ENCODE measurements at places on chromosomes 7 and 10.

DNA sequence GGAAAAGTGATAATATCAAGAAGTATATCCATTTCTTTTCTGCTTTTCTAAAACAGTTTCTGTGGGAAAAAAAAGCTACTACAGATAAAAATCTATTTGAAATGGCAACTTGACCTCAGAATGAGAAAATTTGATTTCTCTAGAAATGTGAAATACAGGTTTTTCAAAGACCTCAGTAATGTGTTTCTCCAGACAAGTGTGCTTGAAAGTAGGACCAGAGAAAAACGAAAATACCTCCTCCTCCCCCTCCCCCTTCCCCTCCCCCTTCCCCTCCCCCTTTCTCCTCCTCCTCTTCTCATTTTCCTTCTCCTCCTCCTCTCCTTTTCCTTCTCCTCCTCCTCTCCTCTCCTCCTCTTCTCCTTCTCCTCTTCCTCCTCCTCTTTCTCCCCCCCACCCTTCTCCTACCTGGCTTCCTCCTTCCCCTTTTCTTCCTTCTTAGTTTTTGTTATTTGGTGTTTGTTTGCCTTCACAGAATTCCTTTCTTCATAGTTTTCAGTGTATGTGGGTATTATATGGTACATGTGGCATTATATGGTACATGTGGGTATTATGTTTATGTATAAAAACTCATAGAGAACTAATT, 179.4 kb downstream of the CDK14 start:
- DNase-seq = no peak

DNA sequence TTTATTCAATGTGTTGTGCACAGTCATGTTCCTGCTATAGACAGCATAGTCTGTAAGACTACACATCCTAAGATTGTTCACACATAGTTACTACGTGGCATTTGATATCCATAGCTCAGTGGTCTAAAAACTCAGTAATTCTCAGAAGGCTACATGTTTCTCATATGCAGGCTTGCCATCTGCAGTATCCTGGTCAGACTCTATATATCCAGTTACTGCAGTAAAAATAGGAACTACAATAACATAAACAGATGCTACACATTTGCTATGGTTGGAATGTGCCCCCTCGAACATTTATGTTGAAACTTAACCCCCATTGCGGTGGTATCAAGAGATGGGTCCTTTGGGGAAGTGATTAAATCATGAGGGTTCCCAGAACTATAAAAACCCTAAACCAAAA, 1377.8 kb upstream of the LRRTM3 start:
- no peak for DNase-seq

DNA sequence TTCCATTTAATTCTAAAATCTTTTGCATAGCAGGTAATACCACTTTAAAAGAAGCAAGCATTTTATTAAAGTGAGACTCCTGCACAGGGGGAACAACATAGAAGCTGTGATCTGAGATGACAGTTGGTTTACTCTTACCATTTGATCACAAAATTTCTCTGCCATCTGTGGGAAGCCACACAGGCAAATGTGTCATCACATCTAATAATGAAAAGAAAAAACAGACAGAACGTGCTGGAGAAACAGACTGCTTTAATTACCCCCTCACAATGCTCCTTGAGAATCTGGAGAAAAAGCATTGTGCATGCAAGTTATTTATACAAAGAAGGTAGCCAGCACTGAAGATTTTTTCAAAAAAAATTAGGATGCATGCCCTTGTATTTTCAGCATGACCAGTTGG, 165.2 kb upstream of the PTER start:
- no peak for DNase-seq

- peak; percentile 77 for DNase-seq
Observed at GRCh38 chr10:19944911-19945663, 128.9 kb downstream of the PLXDC2 start.

- no peak for DNase-seq
Observed at GRCh38 chr10:38003588-38003987, 6.9 kb upstream of the ZNF33A start.

- DNase-seq = no peak
Observed at GRCh38 chr7:42639930-42640329, 271.9 kb downstream of the C7orf25 start.

DNA sequence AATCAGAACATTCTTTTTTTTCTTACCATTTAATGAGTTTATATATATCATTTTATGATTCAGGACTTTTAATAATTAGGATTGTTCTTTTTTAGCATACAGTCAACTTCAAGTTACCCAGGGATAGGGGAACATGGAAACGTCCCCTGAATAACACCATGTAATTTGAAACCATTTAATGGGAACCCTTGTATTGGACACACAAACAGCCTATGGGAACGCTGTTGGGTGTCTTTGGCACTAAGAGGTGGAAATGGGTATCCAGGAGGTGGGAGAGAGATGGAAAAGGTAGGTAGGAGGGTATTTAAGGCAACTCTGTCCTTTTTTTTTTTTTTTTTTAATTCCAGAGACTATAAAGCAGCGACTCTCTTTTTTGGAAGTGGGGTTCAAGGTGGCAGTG, 2.6 kb downstream of the LUC7L2 start:
- DNase-seq = no peak

DNA sequence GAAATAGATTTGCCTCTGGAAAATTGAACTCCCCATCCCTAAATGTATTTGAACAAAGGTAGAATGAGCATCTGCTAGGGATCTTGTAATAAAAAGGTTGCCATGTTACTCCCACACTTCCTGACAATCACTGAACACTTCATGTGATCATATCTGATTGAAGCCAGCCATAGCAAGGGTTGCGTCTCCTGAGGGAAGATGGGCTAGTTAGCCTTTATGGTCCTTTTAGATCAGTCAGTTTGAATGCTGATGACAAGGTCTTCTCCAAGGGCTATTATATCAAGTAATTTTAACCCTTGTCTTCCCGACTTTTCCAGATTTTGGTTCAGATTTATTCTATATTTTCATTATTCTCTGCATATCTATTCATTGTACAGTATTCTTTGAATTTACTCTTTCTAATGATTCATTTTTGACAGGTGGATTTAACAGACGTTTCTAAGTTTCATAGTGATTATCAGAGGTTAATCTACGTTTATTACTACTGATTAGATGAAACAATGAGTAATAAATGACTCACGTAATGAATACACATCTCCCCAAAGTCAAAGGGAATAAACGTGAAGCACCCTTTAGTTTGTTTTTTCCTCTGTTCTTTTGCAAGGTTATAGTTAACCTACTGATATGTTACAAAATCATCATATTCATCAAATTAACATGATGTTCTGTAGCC, 28.1 kb downstream of the CSGALNACT2 start:
- no peak for DNase-seq

- no peak for DNase-seq
Observed at GRCh38 chr10:133109711-133110110, 22.0 kb downstream of the ADGRA1 start.

DNA sequence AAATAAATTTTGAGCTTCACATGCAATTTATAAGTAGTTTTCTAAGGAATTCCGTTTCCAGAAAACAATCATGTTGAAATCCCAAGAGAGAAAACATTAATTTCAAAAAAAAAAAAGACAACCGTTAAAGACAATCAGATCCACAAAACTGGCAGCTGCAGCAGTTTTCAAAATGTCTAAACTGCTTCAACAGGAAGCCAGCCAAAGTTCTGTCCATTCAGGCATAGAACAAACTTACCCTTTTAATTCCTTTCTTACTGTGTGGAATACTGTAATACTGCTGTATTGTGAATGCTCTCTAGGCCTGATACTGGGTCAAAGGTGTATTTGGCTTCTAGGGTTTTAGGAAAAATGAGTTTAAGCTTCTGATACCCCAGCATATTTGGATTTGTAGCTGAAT, 31.6 kb downstream of the HOXA1 start:
- DNase-seq = no peak

DNA sequence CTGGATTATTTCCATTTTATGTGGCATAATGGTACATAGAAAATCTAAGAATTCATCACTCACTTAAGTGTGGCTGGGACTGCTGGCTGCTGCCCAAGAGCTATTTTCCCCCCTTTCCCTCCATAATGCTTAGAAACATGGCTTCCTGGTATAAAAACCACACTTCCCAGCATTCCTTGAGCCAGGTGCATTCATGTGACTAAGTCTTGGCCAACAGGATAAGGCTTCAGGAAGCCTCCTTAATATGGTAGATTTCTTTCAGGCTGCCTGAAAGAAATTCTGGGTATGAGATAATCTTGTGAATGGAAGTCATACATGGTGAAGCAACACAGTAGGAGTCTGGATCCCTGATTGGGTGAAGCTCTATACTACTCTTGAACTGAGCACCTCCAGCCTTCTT, 178.0 kb downstream of the JAZF1 start:
- DNase-seq = no peak

GRCh38 chr10:126315494-126316177, 72.6 kb downstream of the ADAM12 start:
- DNase-seq = no peak

DNA sequence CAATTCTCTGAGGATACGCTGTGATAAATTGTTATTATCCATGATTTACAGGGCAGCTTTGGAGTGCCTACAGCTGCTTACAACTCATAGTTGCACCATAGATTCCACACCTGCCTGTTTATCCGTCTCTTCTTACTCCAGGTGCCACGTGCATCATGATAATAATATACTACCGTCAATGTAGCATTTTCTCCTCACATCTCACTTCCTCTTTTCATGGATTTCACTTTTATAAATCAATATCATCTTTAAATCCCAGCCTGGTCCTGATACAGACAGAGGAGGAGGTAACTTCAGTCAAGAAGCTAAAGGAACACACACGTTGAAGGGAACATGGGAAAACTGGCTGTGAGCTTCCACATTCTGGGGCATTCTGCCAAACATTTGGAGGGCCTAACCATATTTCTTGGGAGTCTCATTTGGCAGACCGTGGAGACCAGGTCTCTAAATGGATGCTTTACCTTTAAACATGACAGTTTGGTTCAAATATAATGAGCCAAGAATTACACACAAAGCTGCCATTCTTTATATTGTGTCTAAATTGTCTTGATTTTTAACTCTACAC, 2.4 kb downstream of the CH25H start:
- DNase-seq = no peak

- DNase-seq = no peak
Observed at GRCh38 chr7:12794722-12795302, 107.4 kb downstream of the ARL4A start.
